ENCODE measurements at places on chromosomes 4 and X.

GRCh38 chr4:108793415-108793814, 30.6 kb upstream of the ETNPPL start:
- ATAC-seq = no peak

- ATAC-seq = peak; percentile 42
Measured at GRCh38 chrX:148270499-148270898, 229.9 kb upstream of the AFF2 start.

DNA sequence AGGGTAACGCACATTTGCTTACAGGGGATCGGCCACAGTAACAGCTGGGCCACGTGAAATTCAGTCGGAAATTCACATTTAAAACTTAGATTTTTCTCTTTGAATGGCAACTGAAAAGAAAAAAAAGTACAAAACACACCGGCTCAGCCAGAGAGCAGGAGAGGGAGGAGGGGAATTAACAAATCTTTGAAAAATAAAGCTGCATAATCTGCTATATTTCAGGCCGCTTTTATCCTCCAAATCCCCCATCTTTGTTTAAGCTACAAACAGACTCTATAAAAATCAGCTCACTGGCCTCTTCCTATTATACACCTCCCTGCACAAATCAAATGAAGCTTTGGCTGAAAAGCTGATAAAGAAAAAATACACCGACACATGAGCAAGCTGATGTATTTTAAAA, 169.1 kb downstream of the LDB2 start:
- ATAC-seq = no peak

GRCh38 chrX:71292669-71293365, 8.7 kb upstream of the ITGB1BP2 start:
- no peak for ATAC-seq

DNA sequence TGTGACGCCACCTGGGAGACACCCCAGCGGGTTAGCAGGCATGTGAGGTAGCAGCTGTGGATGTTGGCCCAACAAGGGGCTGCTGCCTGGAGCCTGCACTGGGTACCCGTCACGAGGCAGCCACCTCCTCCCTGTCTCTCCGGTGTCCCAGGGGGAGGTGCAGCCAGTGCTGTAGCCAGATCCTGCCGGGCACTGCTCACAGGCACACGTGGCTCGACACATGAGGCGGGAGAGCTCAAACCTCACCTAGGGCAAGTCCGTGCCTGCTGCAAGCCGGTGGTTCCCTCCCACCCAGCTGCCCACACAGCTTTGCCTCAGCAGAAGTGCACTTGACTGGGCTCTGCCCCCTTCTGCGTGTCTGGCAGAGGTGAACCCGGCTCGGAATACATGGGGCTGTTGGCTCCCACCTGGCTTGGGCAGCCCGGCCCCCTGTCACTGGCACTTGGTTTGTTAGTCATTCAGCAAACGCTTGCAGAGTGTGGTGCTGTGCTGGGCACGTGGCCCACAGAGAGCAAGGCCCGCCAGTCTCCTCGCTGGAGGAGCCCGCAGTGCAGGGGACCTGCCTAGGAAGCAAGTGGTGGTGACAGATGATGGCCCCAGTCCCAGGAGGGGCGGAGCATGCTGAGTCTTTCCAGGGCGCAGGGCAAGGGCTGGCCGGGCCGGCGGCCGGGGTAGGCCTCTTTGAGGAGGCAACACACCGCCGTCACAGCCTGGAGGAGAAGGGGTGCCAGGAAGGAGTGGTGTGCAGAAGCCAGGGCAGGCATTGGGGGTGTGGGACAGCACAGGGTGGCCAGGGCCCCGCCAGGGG, 10.1 kb upstream of the SH3TC1 start:
- no peak for ATAC-seq

DNA sequence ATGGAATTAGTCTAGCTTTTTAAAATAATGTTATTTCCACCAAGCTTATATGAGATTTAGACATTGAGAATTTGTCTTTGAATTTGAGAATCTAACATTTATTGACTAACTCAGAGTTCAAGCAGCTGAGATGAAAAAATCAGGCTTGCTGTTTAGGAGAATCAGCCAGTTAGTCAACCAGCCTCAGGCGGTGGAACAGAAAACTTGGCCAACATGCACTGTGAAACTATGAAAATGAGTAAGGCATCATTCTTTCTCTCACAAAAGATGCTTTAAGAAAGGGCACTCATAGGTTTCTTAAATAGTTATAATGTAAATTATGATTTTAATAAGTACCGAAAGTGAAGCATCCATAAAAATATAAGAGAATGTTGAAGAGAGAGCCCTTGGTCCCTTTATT, 84.2 kb downstream of the NFKB1 start:
- peak; percentile 57 for ATAC-seq

DNA sequence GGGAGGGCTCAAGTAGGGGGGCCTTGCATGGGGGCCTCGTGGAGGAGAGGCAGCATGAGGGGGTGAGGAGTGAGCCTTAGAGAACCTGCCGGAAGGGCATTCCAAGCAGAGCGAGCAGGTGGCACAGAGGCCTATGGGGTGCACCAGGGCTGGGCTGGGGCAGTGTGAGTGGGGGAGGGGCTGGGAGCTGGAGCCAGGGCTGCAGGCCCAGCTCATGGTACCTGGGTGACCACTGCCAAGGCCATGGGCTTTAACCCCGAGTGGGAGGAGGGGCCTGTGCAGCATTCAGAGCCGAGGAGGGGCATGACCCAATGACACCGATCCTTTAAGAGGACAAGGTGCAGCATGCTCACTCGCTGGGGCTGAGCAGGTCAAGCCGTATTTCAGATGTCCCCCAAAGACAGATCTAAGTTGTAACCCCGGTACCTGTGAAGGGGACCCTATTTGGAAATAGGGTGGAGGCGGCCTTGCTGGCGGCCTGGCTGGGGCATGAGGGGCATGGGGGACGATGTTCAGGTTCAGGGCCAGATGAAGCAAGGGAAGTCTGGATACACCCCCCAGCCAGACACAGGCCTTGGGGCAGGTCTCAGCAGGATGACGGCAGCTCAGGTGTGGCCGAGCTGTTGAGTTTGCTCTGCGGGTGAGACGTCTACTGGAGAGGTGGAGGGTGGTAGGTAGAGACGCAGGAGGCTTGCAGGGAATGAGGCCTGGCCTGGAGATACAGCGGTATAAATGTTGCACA, 137.0 kb downstream of the CPZ start:
- ATAC-seq = no peak

DNA sequence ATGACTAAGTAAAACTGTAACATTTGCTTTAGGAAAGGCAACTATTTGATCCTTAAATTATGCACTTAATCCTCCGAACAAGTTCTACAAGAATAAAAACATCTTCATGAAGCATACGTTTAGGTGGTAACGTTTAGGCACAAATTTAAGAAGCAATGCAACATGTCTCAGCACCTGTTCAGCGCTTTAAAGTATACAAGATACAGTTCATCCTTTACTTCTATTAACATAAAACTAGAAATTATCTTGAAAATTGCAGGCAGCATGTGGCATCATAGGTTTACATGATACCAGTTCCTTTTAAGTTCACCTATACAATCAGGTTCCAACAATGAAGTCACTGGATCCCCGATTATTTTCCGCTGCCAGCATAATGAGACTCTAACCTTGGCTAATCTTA, 1.5 kb downstream of the PLA2G12A start:
- no peak for ATAC-seq

GRCh38 chrX:29043746-29044145, 456.5 kb downstream of the IL1RAPL1 start:
- no peak for ATAC-seq

GRCh38 chr4:144298519-144298918, 158.0 kb upstream of the GYPA start:
- ATAC-seq = no peak

GRCh38 chr4:3387154-3387942, 54.4 kb upstream of the HGFAC start:
- no peak for ATAC-seq

DNA sequence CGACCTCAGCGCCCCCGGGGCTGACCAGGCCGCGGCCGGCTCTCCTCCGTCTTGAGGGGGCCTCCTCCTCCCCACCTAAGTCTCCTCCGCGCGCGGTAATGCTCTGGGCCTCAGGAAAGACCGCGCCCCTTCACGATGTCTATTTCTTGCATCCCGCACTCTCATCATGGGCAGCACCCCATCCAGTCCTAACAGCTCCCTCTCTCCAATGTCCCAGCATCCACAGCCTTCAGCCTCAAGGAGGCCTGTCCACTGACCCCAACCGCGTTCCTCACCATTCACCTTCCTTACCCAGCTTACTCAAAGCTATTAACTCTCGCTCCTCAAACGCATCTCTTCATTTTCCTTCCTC, 77.5 kb downstream of the MAGED4 start:
- ATAC-seq = peak; percentile 5

DNA sequence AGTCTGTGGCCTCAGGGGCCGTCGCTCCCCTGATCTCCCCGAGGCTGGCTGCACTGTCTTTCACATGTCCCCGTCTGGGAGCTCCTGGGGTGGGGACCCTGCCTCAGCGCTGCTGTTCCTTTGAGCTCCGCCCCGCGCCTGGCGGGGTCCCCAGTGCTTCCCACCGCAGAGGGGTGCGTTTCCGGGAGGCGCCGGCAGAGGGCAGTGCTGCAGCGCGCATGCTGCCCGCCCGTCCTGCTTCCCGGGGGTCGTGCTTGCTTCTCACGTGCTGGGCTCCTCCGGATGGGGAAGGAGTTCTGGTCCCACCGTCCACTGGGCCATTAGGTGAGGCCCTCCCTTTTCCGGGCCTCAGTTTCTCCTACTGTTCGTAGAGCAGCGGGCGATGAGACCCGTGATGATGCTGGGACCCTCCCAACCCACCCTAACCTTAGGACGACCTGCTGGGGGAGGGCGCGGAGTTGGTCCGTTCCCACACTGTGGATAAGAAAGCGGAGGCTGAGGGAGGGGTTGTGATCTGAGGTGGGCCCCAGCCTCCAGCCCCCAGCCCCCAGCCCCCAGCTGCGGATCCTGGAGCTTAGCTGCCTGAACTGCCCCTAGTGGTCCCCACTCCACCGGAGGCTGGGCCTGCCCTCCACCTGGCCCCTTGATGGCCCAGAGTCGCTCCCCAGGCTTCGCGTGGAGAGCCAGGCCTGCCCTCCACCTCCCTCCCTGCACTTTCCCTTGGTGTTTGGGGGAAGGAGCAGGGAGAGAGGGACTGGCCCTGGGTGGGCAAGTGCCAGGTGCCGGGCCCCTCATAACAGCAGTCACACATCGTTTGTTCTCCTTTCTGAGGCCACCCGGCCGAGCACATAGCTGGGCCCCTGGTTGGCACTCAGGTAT, 15.3 kb downstream of the CPZ start:
- ATAC-seq = no peak

GRCh38 chr4:179757641-179758040, 2315.4 kb upstream of the AGA start:
- ATAC-seq = no peak

DNA sequence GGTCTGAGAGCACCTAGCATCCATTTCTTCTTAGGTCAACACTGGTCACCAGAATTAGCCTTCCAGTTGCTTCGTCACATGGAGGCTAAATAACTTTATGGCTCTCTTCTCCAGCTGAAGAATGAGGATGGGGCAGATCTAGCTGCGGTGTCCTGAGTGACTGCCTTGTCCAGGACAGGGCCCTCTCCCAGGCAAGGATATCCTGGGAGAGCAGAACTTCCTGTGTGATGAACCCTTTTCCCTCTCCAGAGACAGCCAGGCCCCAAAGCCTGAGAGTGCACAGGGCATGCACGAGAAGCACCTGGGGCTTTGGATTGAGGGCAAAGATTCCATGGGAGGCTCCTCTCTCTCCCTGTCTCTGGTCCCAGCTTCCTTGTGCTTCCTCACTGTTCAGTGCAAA, 108.2 kb upstream of the MAMLD1 start:
- ATAC-seq = no peak

- ATAC-seq = no peak
Measured at GRCh38 chr4:41414412-41414779, 123.6 kb upstream of the LIMCH1 start.

DNA sequence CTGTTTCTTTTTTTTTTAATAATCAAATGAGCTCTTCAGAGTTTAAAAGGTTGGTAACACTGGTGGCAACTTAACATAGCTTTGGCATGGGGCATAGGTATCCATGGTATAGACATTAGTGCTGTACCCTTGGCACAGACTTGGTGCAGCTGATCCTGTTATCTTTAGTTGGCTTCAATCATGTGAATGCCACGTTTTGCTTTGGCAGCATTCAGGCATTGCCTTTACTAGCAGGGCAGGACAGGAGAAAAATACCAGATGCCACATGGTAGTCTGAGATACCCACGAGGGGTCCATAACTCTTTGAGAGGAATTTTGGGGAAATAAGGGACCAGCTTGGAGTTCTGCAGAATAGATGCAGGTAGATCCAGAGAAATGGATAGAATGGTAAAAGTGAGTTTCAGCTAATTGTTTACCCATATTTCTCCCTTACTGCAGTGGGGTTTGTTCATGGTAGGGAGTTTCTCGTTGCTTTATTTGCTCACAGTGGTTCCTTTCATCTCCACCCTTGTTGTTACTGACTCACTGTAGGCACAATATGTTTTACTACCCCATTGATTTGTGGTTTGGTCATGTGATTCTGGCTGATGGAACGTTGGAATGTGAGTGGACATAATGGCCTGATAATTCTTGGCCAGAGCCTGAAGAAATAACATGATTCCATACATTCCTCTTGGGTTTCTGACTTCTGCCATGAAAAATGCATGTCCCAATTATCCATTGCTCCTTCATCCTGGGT, 342.7 kb downstream of the GLUD2 start:
- no peak for ATAC-seq

- ATAC-seq = no peak
Measured at GRCh38 chr4:152104901-152105357, 344.1 kb upstream of the GATB start.

DNA sequence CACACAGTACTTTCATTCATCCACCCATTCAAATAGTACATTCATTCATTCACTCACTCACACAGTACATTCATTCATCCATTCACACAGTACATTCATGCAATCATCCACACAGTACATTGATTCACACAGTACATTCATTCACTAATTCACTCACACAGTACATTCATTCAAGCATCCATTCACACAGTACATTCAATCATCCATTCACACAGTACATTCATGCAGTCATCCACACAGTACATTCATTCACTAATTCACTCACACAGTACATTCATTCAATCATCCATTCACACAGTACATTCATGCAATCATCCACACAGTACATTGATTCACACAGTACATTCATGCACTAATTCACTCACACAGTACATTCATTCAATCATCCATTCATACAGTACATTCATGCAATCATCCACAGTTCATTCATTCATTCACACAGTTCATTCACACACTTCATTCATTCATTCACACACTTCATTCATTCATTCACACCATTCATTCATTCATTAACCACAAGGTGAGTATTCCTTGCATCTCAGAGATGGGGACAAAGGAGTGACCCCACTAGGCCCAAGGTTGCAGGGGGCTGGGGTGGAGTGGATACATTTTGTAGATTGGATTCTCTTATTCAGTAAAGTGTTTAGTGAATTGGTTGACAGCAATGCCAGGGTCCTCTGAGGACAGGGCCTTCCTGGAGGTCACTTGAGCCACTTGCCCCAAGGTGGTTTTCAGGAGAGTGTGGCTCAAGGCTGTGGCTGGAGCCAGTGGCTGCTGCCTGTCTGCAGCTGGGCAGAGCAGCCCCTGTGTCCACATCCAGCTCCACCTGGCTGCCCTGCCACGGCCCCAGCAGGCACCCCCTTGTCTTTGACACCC, 4.3 kb upstream of the SPON2 start:
- peak; percentile 77 for ATAC-seq

GRCh38 chrX:76420237-76420636, 7.3 kb upstream of the MAGEE1 start:
- ATAC-seq = no peak

GRCh38 chrX:48831136-48831908, 4.1 kb downstream of the PCSK1N start:
- no peak for ATAC-seq
